Vagina (tissue), 2 donors: ENCODE measurements at places on chromosomes 3 and 15.

DNA sequence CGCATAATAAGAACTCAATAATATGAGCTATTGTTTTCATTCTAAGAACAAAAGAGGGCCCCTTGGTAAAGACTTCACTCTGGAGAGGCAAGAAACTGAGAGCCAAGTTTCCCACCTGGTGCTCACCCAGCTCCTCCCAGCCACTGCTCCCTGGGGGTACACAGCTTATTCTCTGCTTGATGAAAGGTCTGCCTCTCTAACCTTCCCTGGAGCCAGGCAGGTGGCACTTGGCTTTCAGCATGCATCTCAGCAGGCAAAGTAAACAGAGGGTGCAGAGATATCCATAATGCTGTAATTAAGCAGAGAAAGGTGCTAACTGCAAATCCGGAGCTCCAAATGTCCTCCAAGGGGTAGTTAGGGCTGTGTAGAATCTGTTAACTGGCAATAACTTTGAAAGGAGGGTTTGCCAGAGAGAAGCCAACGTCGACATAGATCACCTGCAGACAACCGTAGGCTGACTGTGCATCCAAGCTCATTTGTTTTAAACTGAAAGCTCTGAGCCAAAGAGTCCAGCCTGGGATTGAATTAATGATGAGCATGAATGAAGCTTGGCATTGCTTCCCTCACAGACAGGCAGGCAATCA, 159.6 kb upstream of the PROK2 start:
- H3K27me3 ChIP-seq = no peaks in the 10 kb centered on the region
- DNase-seq = no peak
- no peaks in the 10 kb centered on the region for H3K4me1 ChIP-seq
- H3K36me3 ChIP-seq = no peaks in the 10 kb centered on the region

GRCh38 chr3:140850210-140850955, 91.3 kb upstream of the SLC25A36 start:
- no peaks in the 10 kb centered on the region for H3K36me3 ChIP-seq
- no peaks in the 10 kb centered on the region for H3K4me1 ChIP-seq
- no peak for DNase-seq
- no peak overlapping the region for H3K4me3 ChIP-seq
- no peak overlapping the region for H3K27ac ChIP-seq

GRCh38 chr15:63450884-63451225, 53.5 kb upstream of the USP3 start:
- H3K36me3 ChIP-seq = no peaks in the 10 kb centered on the region
- DNase-seq = no peak
- H3K4me3 ChIP-seq = no peak overlapping the region
- peaks cover 6% of the 10 kb centered on the region for H3K4me1 ChIP-seq
- H3K27ac ChIP-seq = no peak overlapping the region
- H3K27me3 ChIP-seq = no peaks in the 10 kb centered on the region

- H3K27ac ChIP-seq = peak overlapping the region; percentile 20
- peaks cover 20% of the 10 kb centered on the region for H3K4me1 ChIP-seq
- H3K27me3 ChIP-seq = no peaks in the 10 kb centered on the region
- no peak for DNase-seq
Observed at GRCh38 chr15:92625251-92625980, 30.2 kb downstream of the FAM174B start.

GRCh38 chr3:139472380-139473010, 3.8 kb downstream of the RBP2 start:
- no peak overlapping the region for H3K4me3 ChIP-seq
- DNase-seq = no peak
- no peaks in the 10 kb centered on the region for H3K4me1 ChIP-seq
- no peaks in the 10 kb centered on the region for H3K27me3 ChIP-seq
- no peaks in the 10 kb centered on the region for H3K36me3 ChIP-seq

DNA sequence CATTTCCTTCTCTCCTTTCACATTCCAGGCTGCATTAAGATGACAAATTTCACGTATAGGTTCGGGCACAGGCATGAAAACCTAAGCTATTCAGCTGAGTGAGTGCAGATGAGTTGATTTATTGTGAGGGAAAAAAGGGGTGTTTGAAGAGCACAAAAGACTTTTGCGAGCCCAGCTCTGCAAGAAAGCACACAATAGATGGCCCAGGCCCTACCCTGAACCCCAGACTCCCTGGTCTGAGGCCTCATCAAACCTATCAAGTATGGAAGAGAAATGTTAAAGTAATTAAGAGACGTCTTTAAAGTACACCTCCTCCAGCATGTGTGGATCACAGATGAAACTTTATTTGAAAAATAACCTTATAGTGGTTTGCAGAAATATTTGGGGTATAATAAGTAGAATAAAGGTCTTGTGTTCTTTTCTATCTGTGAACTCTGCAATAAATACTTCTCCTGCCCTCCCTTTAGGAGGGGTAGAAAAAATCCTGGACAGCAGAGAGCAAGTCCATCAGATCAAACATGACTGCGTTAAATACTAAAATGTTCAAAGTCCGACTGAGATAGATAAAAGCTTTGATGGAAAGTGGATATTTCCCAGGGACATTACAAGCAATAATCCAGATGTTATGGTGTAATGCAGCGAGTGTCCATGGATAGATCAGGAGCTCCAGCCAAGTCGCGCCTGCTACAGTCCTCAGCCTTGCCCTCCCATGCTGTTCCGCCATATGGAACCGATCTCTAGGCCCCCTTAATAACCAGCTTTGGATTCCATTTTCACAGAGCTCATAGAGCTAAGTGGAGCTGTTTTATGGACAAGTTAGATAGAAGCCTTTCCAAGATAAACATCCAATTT, 121.5 kb downstream of the MCTP2 start:
- DNase-seq = no peak
- no peak overlapping the region for H3K4me3 ChIP-seq
- no peak overlapping the region for H3K27ac ChIP-seq
- H3K36me3 ChIP-seq = no peaks in the 10 kb centered on the region
- H3K27me3 ChIP-seq = no peaks in the 10 kb centered on the region

DNA sequence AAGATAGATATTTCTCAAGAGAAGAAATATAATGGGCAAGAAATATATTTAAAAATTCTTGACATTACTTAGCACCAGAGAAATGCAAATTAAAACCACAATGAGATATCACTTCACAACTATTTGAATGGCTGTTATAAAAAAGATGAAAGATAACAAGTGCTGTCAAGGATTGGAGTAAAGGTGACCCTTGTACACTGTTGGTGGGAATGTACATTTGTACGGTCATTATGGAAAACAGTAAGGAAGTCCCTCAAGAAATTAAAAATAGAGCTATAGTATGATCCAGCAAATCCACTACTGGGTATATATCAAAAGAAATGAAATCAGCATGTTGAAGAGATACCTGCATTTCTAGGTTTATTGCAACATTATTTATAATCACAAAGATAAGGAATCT, 326.4 kb downstream of the GBE1 start:
- no peak overlapping the region for H3K27ac ChIP-seq
- DNase-seq = no peak
- H3K36me3 ChIP-seq = no peaks in the 10 kb centered on the region
- H3K4me1 ChIP-seq = no peaks in the 10 kb centered on the region

- H3K27ac ChIP-seq = no peak overlapping the region
- DNase-seq = no peak
- H3K27me3 ChIP-seq = no peaks in the 10 kb centered on the region
- no peaks in the 10 kb centered on the region for H3K36me3 ChIP-seq
Observed at GRCh38 chr3:181418233-181418632, 293.5 kb upstream of the SOX2 start.

DNA sequence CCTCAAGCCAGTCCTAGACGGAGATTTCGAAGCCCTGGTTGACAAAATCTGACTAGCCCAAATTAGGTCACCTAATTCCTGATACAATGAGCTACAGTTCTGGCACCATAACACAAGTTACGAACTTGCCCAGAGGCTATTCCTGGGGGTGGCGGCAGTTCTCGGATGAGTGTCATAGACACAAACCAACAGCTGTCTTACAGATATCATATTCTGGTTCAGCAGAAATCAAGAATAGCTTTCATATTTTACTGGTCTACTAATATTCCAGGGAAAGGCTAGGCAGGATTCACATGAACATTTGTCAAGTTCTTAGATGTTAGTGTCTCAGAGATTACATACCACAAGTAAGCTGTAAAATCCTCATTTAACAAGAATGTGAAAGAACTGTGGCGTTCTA, 8.8 kb downstream of the ANAPC13 start:
- H3K27ac ChIP-seq = no peak overlapping the region
- H3K27me3 ChIP-seq = no peaks in the 10 kb centered on the region
- H3K4me1 ChIP-seq = peaks cover 27% of the 10 kb centered on the region
- DNase-seq = no peak

DNA sequence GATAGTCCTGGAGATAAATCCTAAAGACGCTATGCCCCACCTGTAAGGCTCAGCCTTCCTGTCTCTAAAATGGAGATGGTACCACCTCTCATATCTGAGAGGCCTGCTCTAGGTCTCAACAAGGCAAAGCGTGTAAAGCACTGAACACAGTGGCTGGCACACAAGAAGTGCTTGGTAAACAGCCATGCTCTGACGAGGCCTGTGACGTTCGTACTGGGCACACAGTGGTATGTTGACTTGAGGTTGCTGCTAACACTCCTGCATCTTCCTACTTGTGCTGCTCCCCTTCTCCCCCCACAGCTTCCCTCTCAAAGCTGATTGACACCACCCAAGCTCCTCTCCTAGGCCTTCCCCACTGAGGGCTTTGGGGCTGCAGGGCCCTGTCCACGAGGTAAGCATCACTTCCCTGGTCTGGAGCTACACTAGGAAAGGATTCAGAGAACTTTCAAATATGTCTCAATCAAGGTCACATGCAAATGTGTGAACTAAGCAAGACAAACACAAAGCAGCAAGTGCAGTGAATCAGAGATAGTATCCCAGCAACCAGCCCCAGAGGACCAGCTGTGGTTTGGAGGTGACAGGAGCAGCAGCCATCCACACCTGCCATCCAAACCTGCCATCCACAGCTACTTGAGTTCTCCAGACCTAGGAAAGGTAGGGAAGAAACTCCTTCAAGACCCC, 177.5 kb downstream of the STT3B start:
- peaks cover under 1% of the 10 kb centered on the region for H3K4me1 ChIP-seq
- no peaks in the 10 kb centered on the region for H3K27me3 ChIP-seq
- H3K36me3 ChIP-seq = no peaks in the 10 kb centered on the region

- no peak overlapping the region for H3K27ac ChIP-seq
- H3K27me3 ChIP-seq = no peaks in the 10 kb centered on the region
- no peak overlapping the region for H3K4me3 ChIP-seq
- no peak for DNase-seq
- H3K36me3 ChIP-seq = peaks cover 9% of the 10 kb centered on the region
Observed at GRCh38 chr15:76401285-76401684, 64.7 kb downstream of the ISL2 start.

DNA sequence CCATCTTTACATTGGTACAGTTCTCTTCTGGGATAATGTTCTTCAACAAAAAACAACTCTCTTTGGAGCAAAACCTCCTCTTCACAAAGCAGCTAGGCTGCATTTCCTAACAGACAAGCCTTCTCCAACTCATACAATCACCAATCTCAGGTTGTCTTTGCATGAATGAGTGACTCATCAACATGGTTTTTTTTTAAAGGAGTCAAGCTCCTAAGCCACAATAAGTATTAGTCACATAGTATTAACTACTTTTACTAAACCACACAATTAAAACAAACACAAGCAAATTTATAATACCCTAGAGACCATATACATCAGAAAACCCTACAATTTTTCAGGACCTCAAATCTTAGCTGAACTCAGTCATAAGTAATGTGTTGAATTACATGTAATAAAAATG, 137.4 kb downstream of the TBC1D5 start:
- no peak overlapping the region for H3K27ac ChIP-seq
- H3K27me3 ChIP-seq = no peaks in the 10 kb centered on the region
- no peaks in the 10 kb centered on the region for H3K4me1 ChIP-seq
